ENCODE measurements at places on chromosomes 11 and 22.
A peak's percentile ranks its signal among the peaks of the same experiment; 100 is the strongest.

DNA sequence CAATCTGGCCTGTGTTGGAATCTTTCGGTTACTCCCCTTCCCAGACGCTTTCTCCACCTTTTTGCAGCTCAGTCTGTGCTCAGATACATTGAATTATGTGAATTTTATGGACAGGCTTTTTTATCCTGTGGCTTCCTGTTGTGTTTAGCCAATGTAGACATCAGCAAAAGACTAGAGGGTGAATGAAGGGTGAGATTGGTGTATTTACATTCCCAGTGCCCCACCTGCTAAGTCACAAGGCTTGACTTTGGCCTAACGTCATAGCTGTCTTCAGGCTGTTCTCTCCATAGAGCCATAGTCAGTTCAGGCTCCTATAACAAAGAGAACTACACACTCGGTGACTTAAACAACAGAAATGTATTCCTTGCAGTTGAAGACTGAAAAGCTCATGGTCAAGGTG lies 97.5 kb upstream of the FSHB start:
- DNase-seq, result no peak

DNA sequence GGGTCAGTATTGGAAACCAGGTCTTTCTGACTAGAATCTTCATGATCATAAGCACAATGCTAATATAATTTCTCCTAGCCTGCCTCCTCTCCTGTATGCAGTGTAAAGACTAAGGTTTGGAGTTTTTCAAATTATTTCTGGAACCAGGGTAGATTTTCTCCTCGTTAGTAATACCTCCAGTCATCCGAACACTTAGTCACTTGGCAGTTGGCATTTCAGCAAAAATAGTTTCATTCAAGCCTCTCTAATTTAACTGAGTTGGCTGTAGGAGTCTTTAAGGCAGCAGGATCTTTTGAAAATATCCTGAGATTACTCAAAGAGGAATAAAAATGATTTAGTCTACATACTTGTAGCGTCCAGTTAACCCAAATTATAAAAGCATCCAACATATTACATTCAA lies 6.3 kb downstream of the TYR start:
- no peak for DNase-seq

DNA sequence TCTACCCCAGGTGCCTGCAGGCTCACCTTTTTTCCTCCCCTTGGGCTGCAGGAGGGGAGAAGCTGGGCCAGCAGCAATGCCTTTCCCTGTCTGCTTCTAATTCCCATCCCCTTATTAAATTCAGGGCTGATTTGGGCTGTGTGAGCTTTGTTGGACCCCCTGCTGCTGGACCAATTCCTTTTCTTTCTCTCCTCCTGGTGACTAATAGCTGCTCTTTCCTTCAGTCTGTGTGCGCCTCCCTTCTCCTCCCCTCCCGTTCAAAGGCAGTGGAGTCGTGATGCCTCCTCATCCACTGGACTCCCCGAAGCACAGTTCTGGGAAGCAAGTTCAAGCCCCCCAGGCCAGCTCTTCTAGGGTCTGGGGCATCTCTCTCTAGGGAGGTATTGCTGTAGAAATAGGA lies 567.9 kb upstream of the CADM1 start:
- no peak for DNase-seq

- peak; percentile 42 for DNase-seq
Observed at GRCh38 chr11:35232891-35233330, 93.9 kb downstream of the CD44 start.

GRCh38 chr11:120310870-120311269 lies 14.2 kb upstream of the TLCD5 start:
- DNase-seq, result no peak

DNA sequence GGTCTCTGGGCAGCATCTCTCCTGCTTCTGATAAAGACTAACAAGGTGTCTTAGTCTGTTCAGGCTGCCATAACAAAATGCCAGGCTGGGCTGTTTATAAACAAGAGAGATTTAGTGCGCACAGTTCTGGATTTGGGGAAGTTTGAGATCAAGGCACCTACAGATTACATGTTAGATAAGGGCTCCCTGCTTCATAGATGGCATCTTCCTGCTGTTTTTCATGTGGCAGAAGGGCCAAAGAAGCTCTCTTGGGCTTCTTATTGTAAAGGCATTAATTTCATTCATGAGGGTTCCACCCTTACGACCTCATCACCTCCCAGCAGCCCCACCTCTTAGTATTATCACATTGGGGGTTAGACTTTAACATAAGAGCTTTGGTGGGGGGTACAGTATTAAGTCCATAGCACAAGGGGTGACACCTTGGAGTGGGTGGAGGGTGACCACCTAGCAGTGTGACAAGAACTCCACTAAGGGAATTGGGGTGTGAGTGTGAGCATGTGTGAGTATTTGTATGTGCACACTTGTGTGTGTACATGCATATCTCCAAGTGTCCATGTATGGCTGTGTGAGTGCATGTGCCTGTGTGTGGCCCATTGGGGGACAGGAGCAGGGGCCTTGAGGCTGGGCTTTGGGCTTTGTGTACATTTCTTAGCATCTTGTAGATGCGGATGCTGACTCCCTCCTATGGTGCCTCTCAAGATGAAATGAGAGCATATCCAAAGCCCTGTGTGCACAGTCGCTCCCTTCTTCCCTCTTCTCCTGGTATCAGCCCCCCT lies 42.7 kb downstream of the BCR start:
- DNase-seq, result no peak

GRCh38 chr11:17686231-17686980 lies 33.0 kb upstream of the MYOD1 start:
- DNase-seq, result no peak

- DNase-seq, result no peak
Observed at GRCh38 chr22:17085277-17086181, 729 bp downstream of the IL17RA start.

DNA sequence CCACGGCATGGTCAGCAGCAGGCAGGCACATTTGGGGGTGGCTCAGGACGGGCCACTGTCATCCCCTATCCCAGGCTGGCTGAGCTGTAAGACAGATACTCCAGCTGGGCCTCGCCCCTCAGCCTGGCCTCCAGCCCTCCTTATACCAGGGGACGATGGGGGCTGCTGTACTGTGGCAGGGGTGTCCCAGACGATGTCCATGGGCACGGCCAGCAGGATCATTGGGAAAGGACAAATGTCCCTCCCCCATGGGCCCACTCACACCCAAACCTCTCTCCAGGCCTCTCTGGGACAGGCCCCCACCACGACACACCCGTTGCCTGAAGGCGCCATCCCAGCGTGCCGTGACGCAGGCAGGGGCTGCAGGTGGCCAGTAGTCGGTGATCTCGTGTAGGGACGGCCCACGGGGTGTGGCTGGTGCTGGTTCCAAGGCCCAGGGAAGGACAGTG lies 1.5 kb upstream of the IL17REL start:
- no peak for DNase-seq

GRCh38 chr11:123681030-123681429 lies 26.6 kb upstream of the SCN3B start:
- DNase-seq, result no peak

Data from H4 (cell line).